ENCODE measurements at places on chromosomes 6 and 20. TPM values are rescaled to one million over a fixed set of nuclear protein-coding genes. Genes with fewer than 3 reads are reported as not detected.

DNA sequence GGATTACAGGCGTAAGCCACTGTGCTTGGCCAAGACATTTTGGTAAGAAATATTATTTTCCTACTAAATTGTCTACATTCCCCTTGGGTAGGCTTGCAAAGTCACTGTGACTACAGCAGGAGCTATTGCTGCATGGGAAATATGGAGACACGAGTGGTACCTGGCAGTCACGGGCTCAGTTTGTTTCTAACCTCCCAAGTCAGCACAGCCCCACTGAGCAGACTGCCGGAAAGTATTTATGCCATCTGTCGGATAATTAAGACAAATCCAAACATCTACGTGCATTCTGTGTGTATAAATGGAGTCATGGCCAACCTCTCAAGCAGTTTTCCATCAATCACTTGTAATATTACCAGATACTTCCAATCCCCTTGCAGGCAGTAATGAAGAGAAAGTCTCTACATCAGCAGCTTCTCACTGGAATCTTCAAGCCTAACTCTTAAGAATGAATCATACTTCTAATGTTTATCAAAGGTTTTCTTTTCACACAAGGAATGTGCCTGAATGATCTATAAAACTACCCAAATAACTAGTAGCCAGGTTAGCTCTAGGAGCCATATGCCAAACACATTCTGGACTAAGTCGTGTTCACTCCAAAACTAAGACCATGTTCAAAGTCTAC, 20.1 kb downstream of the PSMB1 start:
- no peak for DNase-seq

DNA sequence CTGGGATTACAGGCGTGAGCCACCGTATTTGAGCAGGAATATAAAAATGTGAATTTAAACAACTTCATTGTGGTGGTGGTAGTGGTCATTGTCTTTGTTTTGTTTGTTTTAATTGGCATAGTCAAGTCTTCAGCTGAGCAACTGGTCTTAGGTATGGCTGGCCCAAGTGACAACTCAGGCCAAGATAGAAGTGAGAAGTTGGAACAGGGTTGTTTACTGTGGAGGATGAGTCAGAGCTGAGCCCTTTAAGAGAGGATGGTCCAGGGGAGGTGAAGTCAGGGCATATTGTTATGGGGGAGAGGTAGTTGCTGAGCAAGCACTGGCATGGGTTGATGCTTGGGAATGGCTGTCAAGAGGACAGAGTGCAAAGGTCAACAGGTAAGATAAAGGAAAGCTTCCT, 308.2 kb downstream of the FARS2 start:
- DNase-seq = no peak

GRCh38 chr6:119311514-119312142, 37.9 kb downstream of the MAN1A1 start:
- no peak for DNase-seq

DNA sequence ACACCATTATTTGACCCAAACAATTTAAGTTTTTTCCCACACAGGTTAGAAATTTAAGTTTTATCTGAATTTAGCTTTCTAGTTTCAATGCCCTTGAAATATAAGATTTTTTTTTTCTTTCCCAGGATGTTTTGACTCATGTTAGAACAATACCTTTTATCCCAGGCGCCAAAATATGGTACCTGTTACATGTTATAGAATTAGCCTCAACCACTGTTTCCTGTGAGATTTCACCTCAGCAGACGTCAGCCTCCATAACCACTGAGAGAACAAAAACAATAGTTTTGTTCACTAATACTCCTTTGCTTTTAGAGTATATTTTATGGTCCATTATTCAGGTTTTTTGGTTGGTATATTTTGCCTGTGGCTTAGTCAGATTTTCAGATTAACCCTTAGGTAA, 302.9 kb downstream of the CDKAL1 start:
- DNase-seq = no peak

DNA sequence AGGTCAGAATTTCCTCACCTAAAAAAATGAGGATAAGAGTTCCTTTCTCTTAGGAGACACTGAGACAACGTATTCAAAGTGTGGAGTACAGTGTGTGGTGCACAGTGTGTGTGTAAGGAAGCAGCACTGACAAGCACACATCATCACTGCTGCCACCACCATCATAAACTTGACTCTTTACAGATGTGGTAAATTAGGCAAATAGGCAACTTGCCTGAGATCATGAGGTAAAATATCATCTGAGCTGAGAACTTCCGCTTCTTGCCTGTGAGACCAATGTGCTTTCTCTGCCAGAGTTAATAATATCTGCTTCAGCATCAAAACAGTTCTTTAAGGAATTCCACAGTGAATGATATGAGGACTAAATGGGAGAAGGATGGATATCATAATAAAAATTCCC, 52.7 kb downstream of the LYRM4 start:
- no peak for DNase-seq

GRCh38 chr6:90494067-90494780, 92.6 kb downstream of the MAP3K7 start:
- DNase-seq = no peak

DNA sequence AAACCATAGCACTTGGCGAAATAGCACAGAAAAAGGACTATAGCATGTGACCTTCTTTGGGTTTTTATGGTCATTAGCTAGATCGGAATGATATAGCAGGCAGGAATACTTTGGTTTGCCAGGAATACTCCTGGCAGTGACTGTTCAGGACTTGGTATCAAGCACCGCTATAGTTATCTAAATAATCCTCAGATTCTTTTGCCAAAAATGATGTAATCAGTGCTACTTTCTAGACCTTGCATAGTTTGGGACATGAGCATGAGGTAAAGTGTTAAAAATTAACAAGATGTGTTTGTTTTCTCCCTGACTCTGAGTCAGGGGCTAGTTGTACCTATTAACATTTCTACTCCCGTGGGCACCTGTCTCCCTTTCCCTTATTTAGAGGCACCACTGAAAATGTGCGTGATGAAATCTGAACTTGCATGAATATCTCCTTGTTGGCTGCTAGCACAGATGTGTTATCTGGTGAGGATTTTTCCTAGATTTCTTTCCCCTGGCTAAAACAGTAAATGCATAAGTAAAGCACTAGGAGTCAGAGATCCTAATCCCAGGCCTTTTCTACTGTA, 511.0 kb downstream of the CDKAL1 start:
- no peak for DNase-seq

DNA sequence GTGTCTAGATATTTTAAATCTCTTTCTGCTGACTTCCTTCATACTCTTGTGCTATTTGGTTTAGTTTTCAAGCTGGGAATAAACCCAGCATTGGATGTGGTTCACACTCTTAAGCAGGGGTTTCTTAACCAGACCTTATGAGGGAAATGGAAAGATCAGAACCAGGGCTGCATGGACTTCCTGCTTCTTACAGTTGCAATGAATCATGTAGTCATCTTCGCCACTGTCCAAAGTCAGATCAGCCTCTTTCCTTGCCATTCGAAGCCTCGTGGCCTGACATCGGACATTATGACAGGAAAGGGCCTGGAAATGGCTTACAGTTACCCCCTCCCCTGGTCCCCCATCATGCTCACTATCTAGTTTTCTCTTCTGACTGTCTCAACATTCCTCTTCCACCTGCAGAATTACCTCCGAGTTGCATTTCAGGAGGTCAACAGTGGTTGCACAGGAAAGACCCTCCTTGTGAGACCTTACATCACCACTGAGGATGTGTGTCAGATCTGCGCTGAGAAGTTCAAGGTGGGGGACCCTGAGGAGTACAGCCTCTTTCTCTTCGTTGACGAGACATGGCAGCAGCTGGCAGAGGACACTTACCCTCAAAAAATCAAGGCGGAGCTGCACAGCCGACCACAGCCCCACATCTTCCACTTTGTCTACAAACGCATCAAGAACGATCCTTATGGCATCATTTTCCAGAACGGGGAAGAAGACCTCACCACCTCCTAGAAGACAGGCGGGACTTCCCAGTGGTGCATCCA, 16.8 kb upstream of the NAA20 start:
- no peak for DNase-seq

DNA sequence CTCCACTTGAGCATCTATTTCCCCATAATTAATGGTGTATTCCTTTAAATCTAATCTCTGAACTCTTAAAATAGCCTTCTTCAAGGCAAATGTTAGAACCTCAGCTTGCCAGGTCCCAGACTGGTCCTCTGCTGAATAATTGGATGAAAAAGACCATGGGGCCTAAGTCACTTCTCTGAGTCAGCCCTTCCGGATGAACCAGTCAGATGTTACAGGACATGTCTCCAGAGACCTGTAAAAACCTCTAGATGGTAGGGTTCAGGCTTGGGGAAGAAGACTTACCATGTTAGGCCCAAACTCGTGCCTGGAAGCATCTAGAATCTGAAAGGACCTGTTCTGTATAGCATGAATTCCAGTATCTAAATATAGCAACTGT, 97.3 kb downstream of the CDKAL1 start:
- peak; percentile 30 for DNase-seq

DNA sequence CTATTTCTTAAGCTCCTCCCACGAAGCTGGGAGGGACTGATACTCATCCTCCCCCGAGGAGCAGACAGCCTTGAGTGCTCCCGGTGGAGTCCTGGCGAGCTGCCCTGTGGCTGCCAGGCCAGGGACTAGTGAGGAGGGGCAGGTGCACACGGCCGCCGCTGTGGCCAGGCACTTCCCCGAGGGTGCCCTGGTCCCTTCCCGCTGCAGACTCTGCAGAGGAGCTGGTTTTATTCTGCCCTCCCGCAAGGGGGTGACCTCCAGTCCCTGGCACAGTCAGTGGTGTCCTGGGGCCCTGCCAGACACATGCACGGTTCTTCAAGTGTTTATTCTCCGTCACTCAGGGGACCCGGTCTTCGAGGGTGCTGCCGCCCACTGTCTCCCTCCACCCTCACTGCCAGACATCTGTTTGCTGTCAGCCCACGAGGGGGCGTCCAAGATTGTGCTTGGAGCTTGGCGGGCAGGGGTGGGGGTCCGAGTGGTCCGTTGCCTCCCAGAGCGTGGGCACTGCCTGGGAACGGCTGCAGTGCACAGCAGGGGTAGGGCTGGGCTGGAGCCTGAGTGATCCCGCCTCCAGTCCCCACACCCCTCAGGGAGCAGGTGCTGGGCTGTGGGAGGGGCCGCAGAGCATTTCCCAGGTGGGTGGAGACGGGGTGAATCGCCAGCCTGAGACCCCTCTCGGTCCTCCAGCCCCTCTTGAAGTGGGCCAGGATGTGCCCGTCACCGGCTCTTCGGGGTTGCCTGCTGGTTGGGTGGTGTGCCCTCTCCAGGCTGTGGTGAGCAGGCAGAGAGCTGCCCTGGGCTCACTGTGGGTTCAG, 3.1 kb upstream of the CABLES2 start:
- DNase-seq = peak; percentile 50

The FOXA2 gene
- total RNA-seq = not detected

DNA sequence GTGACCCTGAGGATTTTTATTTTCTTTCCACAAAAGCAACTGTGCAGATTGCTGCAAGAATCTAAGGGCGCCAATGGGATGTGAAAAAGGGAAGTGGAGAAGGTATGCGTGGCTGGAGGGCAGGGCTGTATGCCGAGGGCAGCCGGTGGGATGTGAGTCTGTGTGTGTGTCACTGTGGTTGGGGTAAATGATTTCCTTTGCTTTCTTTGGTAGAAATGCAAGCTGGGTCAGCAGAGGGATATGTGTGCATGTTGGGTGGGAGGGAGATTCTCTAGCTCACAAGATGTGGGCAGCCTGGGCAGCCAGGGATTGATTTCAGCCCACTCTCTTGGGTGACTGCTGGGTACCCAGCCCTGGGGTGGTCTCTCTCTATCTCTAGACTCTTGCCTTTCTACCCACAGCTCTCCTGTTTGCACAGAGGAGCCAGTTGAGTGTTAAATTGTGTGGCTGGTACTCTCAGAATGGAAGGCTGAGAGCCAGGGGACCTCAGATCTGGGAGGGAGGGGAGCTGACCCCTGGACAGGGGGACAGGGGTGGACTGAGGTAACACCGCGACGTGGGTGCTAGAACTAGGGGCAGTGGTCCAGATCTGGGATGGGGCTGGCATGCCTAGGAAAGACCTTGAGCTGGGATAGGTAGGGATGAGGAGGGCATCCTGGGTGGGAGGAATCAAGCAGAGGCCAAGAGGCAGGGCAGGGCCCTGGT, 136.8 kb upstream of the RNF24 start:
- no peak for DNase-seq

The SLC22A7 gene
- total RNA-seq = not detected

DNA sequence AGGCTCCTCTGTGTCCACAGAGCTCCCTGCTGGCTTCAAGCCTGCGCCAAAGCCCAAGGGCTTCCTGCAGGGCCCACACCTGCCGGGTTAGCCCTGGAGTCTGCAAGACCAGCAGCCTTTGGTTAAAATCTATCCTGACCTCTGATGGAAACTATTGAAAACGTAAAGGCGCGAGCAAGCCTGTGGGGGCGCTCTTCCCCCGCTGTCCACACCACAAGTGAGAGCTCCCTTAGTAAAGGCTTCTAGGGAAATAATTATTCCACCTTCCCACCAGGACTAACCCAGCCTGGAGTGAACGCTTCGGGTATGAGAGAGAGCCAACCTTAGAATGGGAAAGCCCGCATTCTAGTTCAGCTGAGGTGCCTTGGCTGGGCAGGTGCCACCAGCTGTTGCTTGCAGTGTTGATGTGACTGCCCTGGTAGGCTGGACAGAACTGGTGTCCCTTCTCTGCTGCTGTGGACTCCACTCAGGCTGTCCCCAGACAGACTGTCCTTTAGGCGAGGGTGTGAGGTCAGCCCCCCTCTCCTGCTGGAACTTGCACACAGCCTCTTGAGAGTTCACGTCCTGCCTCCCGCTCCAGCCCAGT, 68.7 kb downstream of the SYTL3 start:
- peak; percentile 62 for DNase-seq

The RREB1 gene
- 19.5 TPM for total RNA-seq

The ZNF512B gene
- 8.5 TPM for total RNA-seq

The PDCD2 gene
- 137 TPM for total RNA-seq

- DNase-seq = no peak
These were observed 742.4 kb upstream of the FLRT3 start for GRCh38 chr20:15079594-15080340.

The PLN gene
- total RNA-seq = not detected

The MLN gene
- total RNA-seq = not detected

The BANF2 gene
- not detected for total RNA-seq

The DSN1 gene
- total RNA-seq = 28.4 TPM

- DNase-seq = no peak
These were observed 556.2 kb upstream of the JARID2 start for GRCh38 chr6:14689639-14690038.

DNA sequence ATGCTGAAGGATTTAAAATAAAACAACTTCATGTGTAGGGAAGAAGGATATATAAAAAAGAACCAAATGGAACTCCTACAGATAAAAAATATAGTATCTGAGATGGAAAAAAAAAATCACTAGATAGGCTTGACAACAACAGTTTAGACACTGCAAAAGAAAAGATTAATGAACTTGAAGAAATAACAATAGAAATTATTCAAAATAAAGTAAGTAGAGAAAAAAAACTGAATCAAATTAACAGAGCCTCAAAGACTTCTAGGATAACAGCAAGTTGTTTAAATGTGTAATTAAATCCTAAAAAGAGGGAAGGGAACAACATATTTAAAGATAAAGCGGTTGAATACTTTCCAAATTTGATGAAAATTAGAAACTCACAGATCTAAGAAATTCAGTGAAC, 316.3 kb upstream of the ECI2 start:
- no peak for DNase-seq

DNA sequence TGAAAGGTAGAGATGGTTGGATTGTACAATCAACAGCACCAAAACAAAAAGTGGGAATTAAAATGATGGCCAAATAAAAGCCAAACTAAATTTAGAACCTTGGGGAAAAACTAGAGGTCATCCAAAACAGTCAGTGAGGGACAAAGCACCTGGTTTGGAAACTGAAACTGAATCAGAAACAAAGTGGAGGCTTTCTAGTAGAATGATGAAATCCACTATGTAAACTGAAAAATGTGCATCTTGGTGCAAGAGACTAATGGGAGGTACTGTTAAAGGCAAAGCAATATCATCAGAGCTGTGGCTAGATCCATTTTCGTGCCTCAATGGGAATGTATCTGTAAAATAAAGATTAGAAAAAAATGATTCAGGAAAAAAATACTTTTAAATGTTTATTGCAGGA, 380.0 kb upstream of the GJE1 start:
- no peak for DNase-seq

All from SK-MEL-5 (cell line).